CD8-positive, alpha-beta memory T cell (primary cell): ENCODE measurements at places on chromosomes 12 and 14. TPM values are rescaled to one million over a fixed set of nuclear protein-coding genes. Genes with fewer than 3 reads are reported as not detected.
A peak's percentile ranks its signal among the peaks of the same experiment; 100 is the strongest.

- DNase-seq = no peak
Observed at GRCh38 chr14:58292187-58292586, 6.2 kb upstream of the ARID4A start.

- DNase-seq = no peak
Observed at GRCh38 chr12:68264158-68264855, 10.9 kb upstream of the IL22 start.

- DNase-seq = no peak
Observed at GRCh38 chr14:89165189-89166181, 251.5 kb downstream of the FOXN3 start.

- peak; percentile 29 for DNase-seq
Observed at GRCh38 chr14:52553002-52553670, 500 bp downstream of the GPR137C start.

TMEM253 gene
- not detected for total RNA-seq
